ENCODE measurements at places on chromosomes 12 and 14.

DNA sequence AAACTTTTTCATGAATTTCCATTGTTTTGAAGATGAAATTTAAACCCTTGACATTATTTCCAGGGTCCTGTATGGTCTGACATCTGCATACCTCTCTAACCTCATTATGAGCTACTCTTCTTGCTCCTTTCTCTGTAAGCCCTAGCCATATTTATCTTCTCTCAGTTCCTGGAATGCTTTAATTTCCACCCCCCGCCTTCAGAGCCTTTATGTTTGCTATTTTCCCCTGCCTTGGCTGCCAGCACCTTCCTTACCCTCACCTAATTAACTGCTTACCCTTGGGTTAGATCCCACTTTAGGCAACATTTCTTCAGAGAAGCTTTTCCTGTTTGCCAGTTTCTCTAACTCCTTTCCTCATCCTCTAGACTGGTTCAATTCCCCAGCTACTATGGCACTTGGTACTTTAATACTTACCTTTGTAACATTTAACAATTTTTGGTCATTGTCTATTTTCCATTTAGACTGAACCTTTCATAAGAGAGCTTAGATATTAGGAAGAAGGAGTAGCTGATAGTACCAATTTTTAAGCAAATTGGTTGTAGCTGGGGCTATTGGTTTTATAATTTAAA, 6.0 kb downstream of the STYX start:
- DNase-seq = no peak

- DNase-seq = no peak
Measured at GRCh38 chr12:75833268-75833667, 198.3 kb downstream of the PHLDA1 start.

GRCh38 chr12:55693323-55694187, 14.1 kb downstream of the ITGA7 start:
- peak; percentile 82 for DNase-seq

DNA sequence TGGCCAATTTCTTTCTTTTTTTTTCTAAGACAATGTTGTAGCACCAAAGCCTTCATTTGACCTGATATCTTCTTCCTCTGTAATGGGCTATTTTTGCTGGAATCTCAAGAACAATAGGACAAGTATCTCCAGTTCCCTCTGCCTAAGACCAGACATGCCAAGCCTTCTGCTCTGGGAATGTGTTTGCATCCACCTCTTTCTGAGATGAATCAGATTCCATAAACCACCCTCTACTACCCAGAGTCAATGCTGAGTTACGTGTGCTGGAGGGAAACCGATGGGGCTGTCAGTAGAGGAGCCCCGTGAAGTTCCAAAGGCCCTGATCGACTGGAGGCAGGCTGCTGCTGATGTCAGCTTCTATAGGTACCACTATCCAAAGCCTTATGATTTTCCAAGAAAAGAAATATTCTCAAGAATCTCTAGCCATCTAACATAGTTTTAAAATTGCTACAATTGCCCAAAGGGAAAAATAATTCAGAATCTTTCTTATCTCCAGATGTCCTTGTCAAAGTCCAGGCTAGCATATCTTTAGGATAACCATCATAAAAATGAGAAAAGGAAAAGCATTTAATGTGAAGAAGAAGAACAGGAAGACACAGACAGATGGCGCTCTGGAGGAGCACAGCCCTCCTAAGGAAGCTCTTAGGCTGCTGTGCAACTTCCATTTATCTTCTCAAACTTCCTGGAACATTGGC, 101.9 kb downstream of the SLC8A3 start:
- no peak for DNase-seq

DNA sequence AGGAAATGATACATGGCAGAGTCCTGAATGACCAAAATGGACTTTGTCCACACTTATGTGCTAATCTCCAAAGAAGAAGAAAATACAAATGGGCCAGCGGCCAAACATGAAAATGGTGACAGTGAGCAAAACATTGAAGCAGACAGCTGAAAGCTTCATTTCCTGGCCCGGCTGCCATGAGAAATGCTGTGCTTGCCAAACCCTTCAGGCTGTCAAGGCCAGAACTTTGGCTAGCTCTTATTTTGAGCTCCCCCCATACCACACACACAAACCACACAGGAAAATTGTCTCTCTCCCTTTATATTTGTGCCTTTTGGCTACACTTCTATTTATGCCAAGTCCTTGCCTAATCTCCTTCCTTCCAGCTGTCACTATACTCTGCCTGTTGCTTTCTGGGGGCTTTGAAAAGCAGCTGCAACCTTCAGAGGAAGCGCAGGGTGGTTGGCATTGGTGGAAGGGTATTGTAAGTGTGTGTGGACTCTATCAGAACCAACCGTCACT, 323.8 kb downstream of the RAD51B start:
- no peak for DNase-seq

GRCh38 chr14:104385111-104385510, 194.5 kb upstream of the C14orf180 start:
- DNase-seq = no peak

- DNase-seq = peak; percentile 84
Measured at GRCh38 chr14:68639000-68639757, 153.7 kb downstream of the ZFP36L1 start.

- DNase-seq = no peak
Measured at GRCh38 chr14:54567639-54568561, 972 bp downstream of the SAMD4A start.

DNA sequence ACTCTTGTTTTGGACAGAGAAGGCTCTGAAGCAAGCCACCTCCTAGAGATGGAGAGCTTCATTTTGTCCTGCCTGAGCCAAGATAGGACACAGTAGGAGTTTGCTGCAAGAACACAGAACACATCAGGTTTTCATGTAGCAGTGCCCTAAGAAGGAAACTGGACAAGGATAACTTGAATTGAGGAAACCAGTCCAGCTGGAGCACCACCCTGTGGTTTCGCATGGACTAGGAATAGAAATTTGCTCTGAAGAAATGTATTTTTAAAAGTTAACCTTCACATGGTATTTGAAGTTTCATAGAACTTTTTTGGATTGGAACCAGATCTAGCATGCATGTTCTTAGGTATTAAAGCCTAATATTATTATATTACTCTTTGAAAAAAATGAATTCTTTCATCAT, 68.8 kb downstream of the RERG start:
- no peak for DNase-seq

- no peak for DNase-seq
Measured at GRCh38 chr12:130969223-130969622, 15.5 kb downstream of the ADGRD1 start.

DNA sequence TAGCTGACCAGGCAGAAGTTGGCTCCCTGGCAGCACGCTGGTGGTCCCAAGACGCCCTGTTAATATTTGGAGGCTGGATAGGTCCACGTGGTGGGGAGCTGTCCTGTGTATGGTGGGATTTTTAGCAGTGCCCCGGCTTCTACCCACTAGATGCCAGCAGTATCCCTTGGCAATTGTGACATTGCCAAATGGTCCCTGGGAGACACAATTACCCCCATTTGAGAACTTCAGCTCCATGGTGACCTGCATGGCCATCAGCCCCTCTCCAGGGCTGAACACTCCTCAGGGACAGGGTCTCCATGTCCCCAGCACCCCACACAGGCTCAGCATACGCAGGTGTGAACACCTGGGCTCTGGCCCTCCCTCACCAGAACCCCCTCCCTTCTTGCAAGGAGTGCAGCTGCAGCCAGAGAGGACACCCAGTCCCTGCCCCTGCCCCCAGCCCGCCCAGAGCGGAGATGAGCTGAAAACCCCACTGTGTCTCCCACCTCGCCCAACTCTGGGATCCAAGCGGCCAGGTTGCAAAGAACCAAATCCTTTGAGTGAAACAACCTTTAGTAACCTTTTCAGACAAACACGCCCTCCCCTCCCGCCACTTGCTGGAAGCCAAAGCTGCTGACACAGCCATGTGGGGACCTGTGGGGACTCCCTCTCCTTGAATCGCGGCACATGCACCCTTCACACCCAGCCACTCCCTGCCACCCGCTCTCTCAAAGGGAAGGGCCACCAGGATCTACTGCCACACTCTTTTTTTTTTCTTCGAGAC, 120.4 kb downstream of the CALM1 start:
- DNase-seq = no peak

GRCh38 chr14:79960288-79960687, 251.0 kb downstream of the DIO2 start:
- no peak for DNase-seq

DNA sequence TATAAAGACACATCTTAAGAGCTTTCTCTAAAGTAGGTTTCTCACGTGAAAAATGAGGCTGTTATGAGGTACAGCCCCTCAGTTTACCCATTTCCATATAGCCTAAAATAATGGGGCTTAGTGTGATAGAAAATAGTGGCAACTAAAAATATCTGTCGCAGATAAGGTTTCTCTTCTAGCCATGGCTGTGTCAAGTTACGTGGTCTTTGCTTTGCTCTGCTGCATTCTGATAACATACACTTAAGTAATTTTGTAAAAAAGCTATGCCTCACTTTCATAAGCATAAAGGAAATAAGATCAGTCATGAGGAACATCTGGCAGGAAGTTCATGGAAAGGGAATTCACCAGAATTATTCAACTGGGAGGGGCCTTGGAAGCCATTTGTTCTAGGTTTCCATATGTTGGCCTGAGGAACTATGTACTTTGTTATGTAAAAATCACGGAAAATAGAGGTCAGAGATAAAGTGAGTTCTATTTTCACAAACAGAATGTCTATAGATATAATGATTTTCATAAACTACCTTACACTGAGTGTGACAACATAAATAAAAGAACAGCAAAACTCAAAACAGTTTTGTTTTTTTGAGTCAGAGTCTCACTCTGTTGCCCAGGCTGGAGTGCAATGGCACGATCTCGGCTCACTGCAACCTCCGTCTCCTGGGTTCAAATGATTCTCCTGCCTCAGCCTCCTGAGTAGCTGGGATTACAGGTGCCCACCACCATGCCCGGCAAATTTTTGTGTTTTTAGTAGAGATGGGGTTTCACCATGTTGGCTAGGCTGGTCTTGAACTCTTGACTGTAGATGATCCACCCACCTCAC, 195.6 kb upstream of the KRR1 start:
- DNase-seq = no peak

DNA sequence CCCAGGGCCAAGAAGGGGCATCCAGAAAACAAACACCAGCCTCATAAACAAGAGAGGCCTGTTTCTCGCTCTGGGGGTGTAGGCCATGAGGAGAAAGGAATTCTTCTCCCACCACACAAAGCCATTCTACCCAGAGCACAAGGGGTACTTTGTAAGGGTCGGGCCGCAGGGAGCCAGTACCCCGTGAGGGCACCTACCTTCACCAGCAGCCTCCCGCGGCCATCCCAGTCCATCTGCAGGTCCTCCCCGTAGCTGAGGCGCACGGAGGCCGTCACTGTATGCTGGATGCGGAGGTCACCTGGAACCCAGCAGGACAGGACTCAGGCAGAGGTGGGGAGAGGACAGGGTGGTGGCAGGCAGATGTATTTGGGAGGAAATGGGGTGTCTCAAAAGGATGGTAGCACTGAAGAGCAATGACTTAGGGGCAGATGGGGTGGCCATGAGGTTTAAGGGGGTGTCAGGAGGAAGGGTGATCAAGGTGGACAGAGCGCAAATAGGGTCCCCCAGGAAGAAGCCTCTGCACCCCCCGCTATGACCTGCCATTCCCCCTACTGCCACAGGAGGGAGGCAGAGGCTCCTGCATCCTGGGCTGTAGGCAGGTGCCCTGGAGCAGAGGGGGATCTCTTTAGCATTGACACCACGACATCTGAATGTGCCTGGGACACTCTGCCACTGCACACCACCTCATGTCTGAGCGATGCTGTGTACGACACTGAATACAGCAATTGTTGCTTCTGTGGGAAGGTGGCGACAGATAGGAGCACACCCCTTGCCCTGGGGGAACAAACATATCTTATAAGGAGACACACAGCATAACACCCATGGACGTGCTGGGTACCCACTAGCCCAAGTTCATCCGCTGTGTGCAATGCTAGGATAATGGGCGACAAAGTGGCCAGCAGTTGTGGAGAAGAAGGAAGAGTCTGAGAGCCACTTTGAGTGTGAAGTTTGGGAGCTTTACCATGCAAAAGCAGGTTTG, 61.4 kb downstream of the VWF start:
- DNase-seq = no peak

DNA sequence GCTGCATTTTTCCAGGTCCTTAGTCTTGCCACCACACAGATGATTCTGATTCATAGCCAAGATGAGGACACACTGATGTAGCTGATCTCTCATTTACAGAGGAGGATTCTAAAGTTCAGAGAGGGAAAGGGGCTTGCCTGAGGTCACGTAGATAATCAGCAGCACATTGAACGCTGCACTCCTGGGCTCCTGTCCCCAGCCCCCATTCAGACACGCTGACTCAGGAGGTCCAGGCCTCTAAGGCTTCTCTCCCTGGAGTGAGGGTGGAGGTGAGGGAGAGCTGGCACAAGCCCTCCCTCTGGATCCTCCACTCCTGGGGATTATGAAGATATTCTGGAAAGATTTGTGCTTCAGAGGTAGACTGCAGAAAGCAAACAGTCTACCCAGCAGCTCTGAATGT, 10.3 kb downstream of the NFATC4 start:
- no peak for DNase-seq

DNA sequence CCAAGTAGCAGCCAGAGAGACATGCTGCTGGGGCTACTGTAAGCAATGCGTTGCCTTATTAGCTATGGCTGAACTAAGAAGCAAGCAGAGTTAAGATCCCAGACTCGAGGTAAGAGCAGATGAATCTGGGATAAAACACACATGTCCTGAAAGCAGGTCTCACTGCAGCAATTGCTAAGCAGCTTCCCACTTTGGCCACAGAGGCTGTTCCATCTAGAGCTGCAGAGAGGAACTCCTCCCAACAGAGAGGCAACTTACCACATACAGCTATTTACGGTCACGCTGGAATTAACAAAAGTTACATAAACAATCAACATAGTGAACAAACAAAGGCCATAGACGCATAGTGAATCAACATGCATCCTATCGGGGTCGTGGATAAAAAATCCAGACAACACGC, 90.2 kb downstream of the KSR2 start:
- DNase-seq = no peak

DNA sequence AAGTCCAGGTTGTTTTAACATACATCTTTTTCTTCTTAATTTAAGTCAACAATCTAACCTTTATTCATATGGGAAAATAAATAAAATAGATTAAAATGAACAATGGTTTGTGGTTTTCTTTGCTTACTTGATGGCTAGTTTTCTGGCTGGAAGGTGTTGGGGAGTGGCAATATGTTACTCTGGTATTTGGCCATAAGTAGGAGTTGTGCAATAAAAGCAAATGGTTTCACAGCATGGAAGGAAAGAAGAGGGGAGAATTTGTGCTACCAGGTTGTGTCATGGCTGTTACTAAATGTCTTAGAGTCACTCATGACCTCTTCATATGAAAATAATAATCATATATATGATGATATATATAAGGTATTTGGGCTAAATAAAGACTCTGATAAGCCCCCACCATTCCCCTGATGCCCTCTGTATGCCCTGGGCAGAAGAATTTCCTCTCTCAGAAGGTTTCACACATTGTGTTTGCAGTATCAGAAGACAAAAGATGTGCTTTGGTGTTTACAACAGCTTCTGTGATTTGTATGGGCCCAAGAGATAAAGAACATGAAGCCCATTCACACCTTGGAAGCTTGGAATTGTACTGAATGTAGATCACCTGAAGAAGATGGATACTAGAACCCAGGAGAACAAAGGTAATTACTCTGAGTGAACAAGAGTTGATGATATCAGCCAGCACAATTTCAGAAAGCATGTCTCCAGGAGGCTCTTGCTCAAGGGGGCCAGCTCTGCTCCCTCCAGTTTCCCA, 160.9 kb downstream of the ALG10B start:
- no peak for DNase-seq
